Neural progenitor cell (in vitro differentiated cells): ENCODE measurements at places on chromosomes 6 and 20. TPM values are rescaled to one million over a fixed set of nuclear protein-coding genes. Genes with fewer than 3 reads are reported as not detected.

Gene ZBTB46
- total RNA-seq = 8.1 and 13.9 TPM in 2 replicates

Gene SAMD3
- 0.19 and 2.0 TPM in 2 replicates for total RNA-seq

Gene ADAM33
- 7.0 and 18.9 TPM in 2 replicates for total RNA-seq

Gene SLCO4A1
- 0.88 and 3.1 TPM in 2 replicates for total RNA-seq

Gene CLPSL2
- 1.4 TPM in 1 of 2 replicates, not detected in the other for total RNA-seq

Gene SDHAF4
- total RNA-seq = 56.4 and 98.2 TPM in 2 replicates

Gene CLIC5
- total RNA-seq = 0.06 TPM in 1 of 2 replicates, not detected in the other

Gene OGFR
- total RNA-seq = 7.0 and 23.9 TPM in 2 replicates

Gene LSM2
- total RNA-seq = 105 and 125 TPM in 2 replicates

Gene C6orf132
- 1.2 and 1.8 TPM in 2 replicates for total RNA-seq

Gene SNHG17
- 8.0 and 12.8 TPM in 2 replicates for total RNA-seq

Gene NOTCH4
- 3.2 and 4.5 TPM in 2 replicates for total RNA-seq

Gene CST8
- not detected in 2 replicates for total RNA-seq

Gene CD93
- total RNA-seq = not detected in 2 replicates

Gene NFATC2
- 0.19 and 0.25 TPM in 2 replicates for total RNA-seq

Gene MATN4
- total RNA-seq = 0.06 TPM in 1 of 2 replicates, not detected in the other

Gene CALHM5
- 0.07 and 0.09 TPM in 2 replicates for total RNA-seq

Gene ECT2L
- 0.06 TPM in 1 of 2 replicates, not detected in the other for total RNA-seq

Gene NMBR
- 0.09 TPM in 1 of 2 replicates, not detected in the other for total RNA-seq

Gene SLC22A16
- not detected in 2 replicates for total RNA-seq

Gene TMC2
- not detected in 2 replicates for total RNA-seq

Gene MUC21
- total RNA-seq = not detected in 2 replicates

Gene SIRPB1
- 0.62 TPM in 1 of 2 replicates, not detected in the other for total RNA-seq

Gene TREML2
- not detected in 2 replicates for total RNA-seq

Gene RNGTT
- total RNA-seq = 50.8 and 71.7 TPM in 2 replicates

Gene VSX1
- total RNA-seq = not detected in 2 replicates

Gene MRPL14
- 40.4 and 53.5 TPM in 2 replicates for total RNA-seq

Gene MEP1A
- not detected in 2 replicates for total RNA-seq

Gene RAET1L
- not detected in 2 replicates for total RNA-seq
